ENCODE measurements at places on chromosomes 1 and 21.

DNA sequence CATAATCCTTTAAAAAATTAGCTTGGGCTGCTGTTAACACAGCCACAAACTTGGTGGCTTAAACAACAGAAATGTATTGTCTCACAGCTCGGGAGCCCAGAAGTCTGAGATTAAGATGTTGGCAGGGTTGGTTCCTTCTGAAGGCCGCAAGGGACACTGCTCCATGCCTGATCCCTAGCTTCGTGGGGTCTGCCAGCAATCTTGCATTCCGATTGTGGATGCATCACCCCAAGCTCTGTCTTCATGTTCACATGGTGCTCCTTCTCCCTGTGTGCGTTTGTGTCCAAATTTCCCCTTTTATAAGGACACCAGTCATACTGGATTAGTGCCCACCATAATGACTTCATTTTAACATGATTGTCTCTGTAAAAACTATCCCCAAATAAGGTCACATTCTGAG is 5.0 kb upstream of the HHIPL2 start:
- DNase-seq = no peak

DNA sequence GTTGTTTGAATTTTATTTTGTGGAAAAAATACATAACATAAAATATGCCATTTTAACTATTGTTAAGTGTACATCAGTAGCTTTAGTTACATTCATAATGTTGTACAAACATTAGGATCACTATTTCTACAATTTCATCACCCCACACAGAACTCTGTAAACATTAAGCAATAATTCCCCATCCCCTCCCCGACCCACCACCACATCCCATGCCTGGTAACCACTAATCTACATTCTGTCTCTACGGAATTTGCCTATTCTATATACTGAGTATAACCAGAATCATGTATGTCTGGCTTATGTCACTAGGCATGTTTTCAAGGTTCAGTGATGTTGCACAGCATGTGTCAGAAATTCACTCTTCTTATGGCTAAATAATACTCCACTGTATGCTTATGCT is 47.7 kb downstream of the CDC42BPA start:
- DNase-seq = no peak

DNA sequence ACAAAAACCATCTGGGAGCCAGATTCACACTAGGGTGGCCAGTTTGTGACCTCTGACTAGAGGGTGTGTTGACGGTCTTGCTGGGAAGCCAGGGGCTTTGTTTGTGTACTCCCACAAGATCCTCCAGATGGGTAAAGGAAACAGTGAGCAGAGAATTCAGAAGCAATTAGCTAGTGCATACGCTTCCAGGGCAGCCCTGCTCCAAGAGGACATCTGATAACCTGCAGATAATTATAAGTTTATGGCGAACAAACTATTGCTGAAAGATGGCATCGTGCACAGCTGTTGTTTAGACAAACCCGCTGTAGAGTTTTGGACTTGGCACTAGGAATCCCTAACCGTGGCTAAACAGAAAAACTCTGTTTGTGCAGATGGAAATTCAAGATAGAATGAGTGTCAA is 326.4 kb downstream of the TGFB2 start:
- no peak for DNase-seq

DNA sequence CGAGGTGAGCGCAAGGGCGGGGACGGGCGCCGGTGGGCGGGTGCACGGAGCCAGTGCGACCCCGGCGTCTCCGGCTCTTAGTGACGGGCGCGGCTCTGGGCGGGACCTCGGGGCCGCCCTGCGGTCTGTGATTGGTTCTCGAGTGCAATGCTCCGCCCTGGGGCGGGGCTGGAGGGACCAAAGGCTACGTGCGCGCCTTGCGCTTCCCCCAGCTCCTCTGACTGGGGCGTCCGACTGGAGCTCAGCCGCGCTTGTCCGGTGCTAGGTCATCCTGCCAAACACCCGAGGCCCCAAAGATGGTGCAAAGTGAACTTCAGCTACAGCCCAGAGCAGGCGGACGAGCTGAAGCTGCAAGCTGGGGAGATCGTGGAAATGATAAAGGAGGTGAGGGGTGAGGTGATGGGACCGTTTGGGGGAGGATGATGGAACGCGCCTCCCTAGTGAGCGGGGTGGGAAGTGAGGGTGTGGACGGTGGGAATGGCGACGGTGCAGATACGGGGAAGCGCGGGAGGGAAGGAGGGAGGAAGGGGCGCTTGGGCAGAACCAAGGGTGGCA is 811 bp downstream of the SH3D21 start:
- DNase-seq = peak; percentile 80

GRCh38 chr1:11180342-11180744 is 8.8 kb upstream of the ANGPTL7 start:
- DNase-seq = no peak

- DNase-seq = peak; percentile 54
Measured at GRCh38 chr1:172380441-172381244, 39.8 kb upstream of the C1orf105 start.

GRCh38 chr1:35454616-35455015 is 102.6 kb downstream of the KIAA0319L start:
- DNase-seq = no peak

DNA sequence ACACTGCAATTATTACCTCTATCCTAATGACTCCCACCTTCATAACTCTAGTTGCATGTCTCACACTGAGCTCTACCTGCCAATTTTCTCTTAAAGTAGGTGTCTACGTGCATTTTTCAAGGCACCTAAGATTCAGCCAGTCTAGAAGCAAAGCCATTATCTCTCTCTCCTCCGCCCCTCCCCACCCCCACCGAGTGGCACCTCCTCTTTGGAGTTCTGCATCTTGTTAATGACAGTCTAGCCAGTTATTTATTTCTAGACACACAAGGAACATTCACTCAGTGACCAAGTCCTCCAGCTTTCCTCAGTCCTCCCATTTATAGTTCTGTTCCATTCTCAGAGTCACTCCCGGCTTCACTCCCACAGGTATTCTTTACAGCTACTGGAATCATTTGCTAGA is 47.6 kb downstream of the ASTN1 start:
- DNase-seq = no peak

GRCh38 chr1:32874860-32875752 is 4.4 kb upstream of the FNDC5 start:
- no peak for DNase-seq

DNA sequence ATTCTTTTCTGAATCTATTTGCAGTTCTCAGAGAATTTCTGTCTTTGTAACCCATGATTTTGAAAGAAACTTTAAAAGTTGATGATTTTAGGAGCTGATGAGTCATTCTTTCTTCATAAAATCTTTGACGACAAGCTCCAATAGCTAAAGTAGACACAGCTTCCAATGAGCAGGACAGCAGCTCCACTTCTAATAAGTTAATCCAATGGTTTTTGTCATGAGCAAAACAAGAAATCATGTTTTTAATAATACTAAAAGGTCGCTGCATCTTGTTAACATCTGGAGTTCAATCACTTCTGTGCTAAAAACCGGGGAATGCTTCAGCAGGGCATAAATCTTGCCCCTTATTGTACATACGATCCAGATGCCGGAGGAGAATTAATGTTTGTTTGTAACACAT is 48.9 kb upstream of the GORAB start:
- no peak for DNase-seq

DNA sequence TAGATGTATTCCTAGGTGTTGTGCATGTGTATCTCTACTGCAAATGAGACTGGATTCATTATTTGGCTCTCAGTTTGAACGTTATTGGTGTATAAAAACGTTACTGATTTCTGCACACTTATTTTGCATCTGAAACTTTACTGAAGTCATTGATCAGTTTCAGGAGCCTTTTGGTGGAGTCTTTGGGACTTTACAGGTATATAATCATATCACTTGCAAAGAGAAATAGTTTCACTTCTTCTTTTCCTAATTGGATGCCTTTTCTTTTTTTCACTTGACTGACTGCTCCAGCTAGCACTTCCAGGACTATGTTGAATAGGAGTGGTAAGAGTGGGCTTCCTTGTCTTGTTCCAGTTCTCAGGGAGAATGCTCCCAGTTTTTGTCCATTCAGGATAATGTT is 252.2 kb downstream of the SMYD3 start:
- no peak for DNase-seq

DNA sequence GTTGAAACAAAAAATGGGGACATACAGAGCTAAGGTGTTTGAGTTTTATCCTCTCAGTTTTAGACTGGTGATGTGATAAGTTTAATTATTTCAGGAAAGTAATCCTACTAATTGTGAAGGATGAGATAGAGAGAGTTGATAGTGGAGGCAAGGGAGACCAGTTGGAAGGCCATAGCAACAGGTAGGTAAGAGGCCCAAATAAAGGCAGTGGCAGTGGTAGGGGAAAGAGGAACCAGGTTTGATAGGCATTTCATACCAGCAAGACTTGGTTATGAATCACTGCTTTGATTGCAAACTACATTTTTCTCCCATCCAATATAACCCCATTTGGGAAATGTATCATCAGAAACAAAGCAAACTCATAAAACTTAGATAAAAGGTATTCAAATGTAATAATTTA is 63.1 kb upstream of the SH3GLB1 start:
- no peak for DNase-seq

GRCh38 chr1:198101716-198102453 is 54.9 kb upstream of the NEK7 start:
- DNase-seq = no peak

GRCh38 chr1:67683316-67683715 is 1.7 kb upstream of the GADD45A start:
- DNase-seq = no peak

GRCh38 chr1:43600033-43601020 is 49.6 kb upstream of the KDM4A start:
- no peak for DNase-seq

- DNase-seq = no peak
Measured at GRCh38 chr1:52288286-52288685, 77.7 kb downstream of the CC2D1B start.

DNA sequence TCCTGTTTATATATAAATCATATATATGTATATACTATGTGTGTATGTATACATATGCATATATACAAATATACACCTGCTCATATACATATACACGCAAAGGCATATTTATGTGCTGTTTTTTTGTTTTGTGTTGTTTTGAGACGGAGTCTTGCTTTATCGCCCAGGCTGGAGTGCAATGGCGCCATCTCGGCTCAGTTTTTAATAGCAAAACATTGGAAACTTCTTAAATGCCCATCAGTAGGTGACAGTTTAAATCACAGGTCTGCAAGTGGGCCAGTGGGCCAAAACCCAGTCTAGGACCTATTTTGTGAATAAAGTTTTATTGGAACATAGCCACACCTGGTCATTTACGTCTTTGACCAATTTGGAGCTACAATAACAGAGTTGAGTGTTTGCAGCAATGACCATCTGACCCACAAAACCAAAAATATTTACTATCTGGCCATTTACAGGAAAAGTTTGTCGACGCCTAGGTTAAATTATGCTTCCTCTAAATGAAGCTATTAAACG is 132.3 kb downstream of the TOMM20 start:
- DNase-seq = no peak

- no peak for DNase-seq
Measured at GRCh38 chr1:199243423-199244061, 604.7 kb downstream of the PTPRC start.

DNA sequence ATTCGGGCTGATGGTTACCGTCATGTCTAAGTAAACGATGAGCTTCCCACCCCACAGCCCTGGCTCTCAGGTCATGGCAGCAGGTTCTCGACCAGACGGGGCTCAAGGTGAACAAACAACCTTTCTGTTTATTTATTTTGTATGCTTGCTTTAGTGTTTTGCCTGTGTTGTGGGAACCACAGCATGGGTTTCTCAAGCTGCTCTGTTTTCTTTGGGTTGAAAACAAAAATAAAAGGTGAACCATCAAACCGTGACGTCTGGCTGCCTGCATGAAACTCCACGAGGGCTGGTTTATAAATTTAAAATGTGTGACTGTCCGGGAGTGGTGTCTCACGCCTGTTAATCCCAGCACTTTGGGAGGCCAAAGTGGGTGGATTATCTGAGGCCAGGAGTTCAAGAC is 28.0 kb downstream of the TMEM51 start:
- no peak for DNase-seq

GRCh38 chr1:212754680-212755079 is 36.9 kb downstream of the NSL1 start:
- DNase-seq = no peak

- DNase-seq = no peak
Measured at GRCh38 chr1:192418552-192419285, 101.9 kb downstream of the RGS21 start.

DNA sequence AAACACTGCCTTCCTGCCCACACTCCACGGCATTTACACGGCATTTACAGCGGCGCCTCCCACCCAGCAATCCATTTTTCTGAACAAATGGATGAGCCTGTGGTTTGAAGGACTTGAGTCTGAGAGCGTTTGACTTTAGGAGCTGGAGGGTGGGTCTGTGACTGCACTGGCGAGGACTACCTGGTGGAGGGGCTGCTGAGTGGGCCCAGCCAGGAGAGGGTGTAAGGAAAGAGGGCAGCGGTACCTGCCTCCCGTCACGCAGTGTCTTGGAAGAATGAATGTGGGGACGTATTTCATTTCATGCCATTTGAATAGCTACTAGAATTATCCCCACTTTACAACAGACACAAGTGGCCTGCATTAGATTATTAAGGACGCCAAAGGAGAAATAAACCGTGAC is 62.9 kb downstream of the B3GALT5 start:
- DNase-seq = no peak

DNA sequence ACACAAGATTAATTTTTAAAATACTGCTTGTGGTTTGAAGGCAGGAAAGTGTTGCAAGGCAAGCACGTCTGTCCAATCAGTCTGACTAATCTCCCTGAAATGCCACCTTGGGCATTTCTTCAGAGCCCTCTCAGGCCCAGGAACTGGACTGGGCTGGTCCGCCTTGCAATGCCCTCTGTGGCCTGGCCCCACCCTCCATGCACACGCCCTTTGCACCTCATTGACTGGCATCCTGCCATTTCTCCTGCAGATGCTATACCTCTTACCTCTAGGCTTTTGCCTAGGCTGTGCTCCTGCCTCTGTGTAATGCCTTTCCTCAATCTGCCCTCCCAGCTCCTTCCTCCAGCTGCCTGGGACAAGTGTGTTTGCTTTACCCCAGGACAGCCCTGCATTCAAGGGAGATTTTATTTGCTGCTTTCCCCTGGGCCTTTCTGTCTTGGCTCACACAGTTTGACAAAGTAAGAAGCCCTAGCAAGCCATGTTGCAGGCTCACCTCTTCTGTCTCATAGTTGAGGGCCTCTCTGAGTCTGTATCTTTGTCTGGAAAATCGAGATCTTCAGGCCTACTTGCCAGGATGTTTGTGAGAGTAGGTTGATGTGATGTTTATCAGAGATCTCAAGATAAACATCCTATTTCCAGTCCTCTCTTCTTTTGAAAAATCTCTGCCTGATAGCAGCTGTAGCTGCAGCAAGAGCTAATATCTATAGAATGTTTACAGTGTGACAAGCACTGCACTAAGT is 149.2 kb upstream of the JUN start:
- no peak for DNase-seq

- DNase-seq = no peak
Measured at GRCh38 chr1:83827741-83828140, 171.2 kb downstream of the TTLL7 start.

GRCh38 chr1:47238935-47239592 is 7.0 kb upstream of the TAL1 start:
- DNase-seq = no peak

GRCh38 chr1:205258719-205259118 is 31.0 kb downstream of the TMCC2 start:
- no peak for DNase-seq

- no peak for DNase-seq
Measured at GRCh38 chr1:246320286-246320685, 186.8 kb downstream of the SMYD3 start.

GRCh38 chr1:186286615-186287315 is 88.3 kb downstream of the TPR start:
- DNase-seq = no peak

Data from bone marrow (tissue), 2 donors.